ENCODE measurements at places on chromosomes 6 and 20.

DNA sequence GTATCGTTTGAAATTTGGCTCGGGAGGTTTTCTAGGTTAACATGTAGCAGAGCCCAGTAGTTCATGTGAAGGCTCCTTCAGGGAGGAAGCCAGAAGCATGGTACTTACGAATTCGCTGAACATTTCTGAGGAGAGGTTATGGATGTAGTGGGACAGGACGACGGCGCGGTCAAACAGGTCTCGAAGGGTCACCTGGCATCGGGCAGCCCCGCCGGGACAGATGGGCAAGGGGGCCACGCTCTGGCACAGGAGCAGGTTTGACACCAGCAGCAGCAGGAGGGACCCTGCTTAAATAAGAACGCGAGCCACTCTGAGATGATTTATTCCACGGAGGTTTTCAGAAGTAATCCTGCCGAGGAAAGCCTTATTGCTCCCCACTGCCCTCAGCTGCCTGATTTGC lies 2.5 kb downstream of the PRL start:
- DNase-seq: no peak

- DNase-seq: no peak
These were observed 3.8 kb downstream of the NSFL1C start for GRCh38 chr20:1462834-1463233.

GRCh38 chr6:53313784-53314400 lies 34.9 kb downstream of the ELOVL5 start:
- peak; percentile 94 for DNase-seq

- no peak for DNase-seq
These were observed 96.0 kb downstream of the PLEKHG1 start for GRCh38 chr6:150695652-150696051.

DNA sequence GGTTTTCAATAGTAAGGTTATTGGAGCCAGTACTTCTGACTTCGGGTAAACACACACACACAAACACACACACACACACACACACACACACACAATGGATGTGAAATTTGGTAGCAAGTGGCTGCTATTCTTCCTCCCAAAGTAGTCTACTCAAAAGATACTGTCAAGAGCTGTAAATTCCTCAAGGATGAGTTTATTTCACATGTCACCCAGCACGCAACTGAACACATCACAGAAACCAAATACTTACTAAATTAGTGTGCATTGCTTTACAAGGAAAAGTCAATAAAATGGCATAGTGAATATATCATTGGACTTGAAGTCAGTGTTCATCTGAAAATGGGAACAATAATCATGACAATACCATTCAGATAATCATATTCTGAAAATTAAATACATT lies 32.9 kb downstream of the MMUT start:
- DNase-seq: no peak

DNA sequence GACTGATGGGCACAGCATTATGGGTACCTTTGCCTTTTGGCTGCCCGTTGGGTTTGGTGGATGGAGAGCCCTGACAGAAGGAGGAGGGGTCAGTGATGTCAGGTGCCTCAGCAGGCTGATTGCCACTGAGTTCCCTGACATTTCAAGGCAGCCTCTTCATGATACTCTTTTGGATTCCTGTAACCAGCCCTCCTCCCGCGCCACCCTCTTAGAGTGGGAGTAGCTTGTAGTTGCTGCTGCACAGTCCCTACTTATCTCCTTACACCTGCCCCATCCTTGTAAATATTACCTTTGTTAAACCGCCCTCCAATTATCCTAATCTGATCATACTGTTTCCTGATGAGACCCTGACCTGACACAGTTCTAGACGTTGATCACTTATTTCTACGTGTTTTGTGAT lies 140.0 kb downstream of the CFAP61 start:
- no peak for DNase-seq

All from OCI-M1 (cell line).